ENCODE measurements at places on chromosomes 13 and 19.

- peak; percentile 92 for DNase-seq
Measured at GRCh38 chr19:33419788-33420130, 46.2 kb downstream of the CEBPG start.

DNA sequence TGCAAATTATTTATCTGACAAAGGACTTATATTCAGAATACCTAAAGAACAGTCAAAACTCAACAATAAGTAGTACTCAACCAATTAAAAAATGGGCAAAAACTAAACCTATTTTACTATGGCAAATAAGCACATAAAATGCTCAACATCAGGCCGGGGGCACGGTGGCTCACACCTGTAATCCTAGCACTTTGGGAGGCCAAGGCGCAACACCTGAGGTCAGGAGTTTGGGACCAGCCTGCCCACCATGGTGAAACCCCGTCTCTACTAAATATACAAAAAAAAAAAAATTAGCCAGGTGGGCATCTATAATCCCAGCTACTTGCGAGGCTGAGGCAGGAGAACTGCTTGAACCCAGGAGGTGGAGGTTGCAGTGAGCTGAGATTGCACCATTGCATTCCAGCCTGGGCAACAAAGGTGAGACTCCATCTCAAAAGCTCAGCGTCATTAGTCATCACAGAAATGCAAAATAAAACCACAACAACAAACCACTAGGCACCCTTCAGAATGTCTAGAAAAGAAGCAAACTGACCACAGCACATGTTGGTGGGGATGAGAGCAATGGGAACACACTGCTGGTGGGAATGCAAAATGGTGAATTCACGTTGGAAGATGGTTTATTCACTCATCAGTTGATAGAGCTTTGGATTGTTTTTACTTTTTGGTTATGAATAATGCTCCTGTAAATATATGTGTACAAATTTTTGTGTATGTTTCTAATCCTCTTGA, 180.6 kb upstream of the SOX1 start:
- peak; percentile 10 for DNase-seq

GRCh38 chr13:95003019-95003813, 290.9 kb upstream of the SOX21 start:
- peak; percentile 57 for DNase-seq

- no peak for DNase-seq
Measured at GRCh38 chr19:45195764-45196163, 17.2 kb downstream of the BLOC1S3 start.

DNA sequence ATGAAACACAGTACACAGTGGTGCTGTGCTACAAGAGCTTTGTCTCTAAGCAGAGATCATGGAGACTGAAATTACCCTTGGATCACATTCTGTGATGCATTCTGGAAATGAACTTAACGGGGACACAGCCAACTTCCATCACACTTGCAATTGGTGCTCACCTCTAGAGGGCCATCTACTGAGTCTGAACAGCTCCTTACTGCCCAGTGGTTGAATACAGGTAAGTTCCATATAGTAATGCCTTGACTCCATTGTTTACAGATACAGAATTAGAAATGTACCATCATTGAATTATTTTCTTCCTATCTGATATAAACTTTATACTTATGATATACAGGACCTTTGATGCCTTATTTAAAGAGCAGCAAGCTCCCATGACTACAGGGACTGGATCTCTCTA, 686.4 kb downstream of the PCDH9 start:
- peak; percentile 54 for DNase-seq

DNA sequence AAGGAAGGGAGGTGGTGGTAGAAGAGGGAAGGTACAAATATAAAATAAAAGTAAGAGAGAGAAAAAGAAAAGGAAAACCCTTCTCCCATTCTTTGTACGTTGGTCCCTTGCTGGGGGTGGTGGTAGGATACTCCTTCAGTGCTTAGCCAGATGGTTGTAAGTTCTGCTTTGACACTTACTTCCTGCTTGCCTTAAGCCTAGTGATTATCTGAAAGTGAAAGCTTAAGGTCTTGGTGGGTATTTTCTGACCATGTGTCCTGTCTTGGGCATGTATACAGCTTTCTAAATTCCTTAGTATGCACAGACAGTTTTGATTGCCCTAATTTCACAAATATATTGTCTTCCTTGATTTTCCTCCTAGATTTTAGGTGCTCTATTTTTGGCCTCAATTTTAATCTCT, 314.8 kb downstream of the PCDH17 start:
- no peak for DNase-seq

GRCh38 chr19:19743176-19743575, 10.3 kb upstream of the ZNF14 start:
- no peak for DNase-seq
